ENCODE measurements at places on chromosomes 16 and 17.

DNA sequence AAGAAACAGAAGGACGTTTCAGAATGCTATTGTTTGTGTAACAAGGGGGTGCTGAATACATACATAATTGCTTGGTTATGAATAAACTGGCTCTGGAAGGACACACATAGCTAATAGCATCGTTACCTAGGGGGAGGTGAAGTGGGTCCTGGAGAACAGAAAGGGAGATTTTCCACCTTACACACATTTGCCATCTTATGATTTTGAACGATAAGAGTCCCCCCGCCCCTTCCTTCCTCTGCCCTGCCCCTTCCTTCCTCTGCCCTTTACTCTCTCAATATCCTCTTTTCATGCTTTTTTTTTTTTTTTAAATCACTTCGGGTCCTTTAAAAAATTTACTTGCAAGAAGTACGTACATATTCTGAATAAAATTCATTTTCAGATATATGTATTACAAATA is 902 bp upstream of the DHRS7B start:
- DNase-seq, result peak; percentile 30

DNA sequence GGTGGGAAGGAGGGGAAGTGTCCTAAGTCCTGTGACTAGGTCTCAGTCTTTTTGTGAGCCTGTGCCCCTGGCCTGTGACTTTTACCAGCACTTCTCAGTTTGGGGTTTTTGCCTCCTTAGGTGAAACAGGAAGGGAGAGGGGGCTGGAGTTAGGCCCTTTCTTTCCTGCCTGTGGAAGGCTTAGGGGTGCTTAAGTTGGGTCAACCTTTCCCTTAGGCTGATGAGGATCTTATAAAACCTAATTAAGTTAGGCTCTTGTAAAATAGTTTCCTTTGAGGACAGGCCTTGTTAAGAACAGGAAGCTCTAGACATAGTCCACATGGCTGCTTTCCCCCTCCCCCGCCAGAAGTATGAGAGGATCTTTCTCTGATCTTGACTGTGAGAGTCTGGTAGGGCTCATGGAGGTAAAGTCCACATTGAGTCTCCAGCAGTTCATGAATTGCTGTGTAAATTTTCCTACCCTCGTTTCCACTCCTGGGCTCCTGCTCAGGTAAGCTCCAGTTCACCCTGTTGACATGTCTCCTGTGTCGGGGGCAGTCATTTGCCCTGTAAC is 17.0 kb upstream of the DNASE1 start:
- no peak for DNase-seq

GRCh38 chr16:81451753-81452680 is 7.4 kb downstream of the CMIP start:
- DNase-seq, result no peak

DNA sequence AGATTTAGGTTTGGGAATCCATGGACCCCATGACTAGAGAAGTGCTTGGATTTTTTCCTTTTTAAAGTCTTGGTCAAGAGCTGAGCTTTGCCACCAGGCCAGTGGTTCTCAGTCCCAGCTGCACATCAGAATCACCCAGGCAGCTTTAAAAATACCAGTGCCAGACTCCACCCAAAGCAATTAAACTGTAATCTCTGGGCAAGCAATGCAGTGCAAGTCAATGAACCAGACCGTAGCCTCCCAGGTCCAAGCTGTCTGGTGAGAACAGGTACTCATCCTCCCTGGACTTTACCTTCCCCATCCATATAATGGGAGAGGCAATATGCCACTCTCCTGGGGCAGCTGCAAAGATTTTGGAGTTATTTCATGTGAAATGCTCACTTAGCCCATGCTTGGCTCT is 223.1 kb upstream of the CDH5 start:
- DNase-seq, result no peak

GRCh38 chr17:8577868-8578267 is 52.7 kb downstream of the MYH10 start:
- no peak for DNase-seq

DNA sequence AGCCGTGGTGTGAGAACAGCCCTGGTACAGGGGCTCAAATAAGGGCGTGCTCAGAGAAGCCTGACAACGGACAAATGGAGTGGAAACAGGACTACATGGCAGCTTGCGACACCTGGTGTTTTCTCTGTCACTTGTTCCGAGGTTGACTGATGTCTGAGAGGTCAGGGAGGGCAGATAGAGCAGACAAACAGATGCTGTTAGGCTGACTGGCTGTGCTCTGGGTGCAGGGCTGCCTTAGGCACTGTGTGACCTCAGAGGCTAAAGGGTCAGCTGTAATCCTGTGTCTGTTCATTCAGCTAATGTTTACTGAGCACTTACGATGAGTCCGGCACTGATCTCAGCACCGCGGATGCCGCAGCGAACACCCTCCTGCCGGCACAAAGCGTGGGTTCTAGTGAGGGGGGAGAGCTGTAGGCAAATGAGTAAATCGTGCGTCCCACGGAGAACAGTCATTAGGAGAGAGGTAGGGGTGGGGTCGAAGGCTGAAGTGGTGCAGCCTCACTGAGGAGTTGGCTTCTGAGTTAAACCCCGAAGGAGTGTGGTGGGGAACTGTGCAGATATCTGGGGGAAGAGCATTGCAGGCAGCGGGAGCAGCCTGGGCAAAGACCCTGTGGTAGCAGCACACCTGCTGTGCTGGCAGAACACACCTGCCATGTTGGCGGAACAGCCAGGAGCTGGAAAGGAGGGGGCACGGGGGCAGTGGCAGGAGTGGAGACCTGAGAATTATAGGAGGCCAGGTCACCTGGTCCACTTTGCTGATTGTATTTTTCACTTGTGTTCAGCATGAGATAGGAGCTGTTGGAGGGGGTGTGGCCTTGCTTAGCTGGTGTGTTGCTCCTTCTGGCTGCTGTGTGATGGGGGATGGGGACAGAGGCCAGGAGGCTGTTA is 35.0 kb downstream of the GPT2 start:
- DNase-seq, result no peak

GRCh38 chr17:36195434-36196130 is 976 bp downstream of the CCL3L1 start:
- DNase-seq, result no peak

- no peak for DNase-seq
Observed at GRCh38 chr17:39385040-39385439, 16.4 kb downstream of the FBXL20 start.

DNA sequence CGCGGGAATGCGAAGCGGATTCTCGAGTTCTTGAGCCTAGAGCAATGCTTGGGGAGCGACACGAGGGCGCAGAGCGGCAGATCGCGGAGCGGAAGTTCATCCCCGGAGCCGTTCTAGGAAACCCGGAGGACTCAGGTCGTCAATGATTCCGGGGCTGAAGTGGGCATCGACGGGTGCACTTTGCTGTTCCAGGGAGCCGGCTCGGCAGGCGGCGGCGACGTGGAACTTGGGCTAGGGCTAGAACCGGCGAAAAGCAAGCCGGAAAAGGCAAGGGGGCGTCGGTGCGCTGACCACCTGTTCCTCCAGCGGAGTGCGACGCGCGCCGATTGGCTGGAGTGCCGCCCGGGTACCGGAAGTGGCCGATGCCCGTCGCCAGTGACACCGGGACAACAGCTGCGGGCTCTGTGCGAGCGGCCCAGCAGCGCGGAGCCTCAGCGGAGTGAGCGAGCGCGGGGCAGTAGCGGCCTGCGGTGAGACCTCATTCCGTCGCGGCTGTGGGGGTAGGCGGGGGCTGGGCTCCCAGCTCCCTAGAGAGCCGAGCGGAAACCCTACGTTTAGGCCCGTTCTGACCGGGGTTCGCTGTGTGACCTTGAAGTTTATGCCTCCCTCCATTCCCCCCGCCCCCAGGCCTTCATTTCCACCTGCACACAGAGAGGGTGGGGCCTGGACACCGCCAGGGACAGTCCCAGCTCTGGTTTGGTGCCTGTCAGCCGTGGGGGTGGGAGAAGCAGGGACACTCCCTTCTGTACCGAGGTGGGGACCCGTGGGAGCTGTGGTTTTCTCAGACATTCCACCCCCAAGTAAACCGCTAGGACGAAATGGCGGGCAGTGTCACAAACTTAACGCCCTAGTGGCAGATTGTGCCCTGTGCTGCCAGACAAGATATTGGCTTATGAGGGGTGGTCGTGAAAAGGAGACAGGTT is at the start of gene ZFP3:
TSS of gene ZFP3 (plus strand) at position 362 of the 923 bp plus-strand sequence. CDS start 13,038 bp downstream, outside the sequence.
- peak; percentile 70 for DNase-seq

- DNase-seq, result no peak
Observed at GRCh38 chr17:299546-299945, 53.1 kb downstream of the RPH3AL start.

GRCh38 chr17:34207572-34207971 is 47.5 kb upstream of the CCL2 start:
- DNase-seq, result no peak

DNA sequence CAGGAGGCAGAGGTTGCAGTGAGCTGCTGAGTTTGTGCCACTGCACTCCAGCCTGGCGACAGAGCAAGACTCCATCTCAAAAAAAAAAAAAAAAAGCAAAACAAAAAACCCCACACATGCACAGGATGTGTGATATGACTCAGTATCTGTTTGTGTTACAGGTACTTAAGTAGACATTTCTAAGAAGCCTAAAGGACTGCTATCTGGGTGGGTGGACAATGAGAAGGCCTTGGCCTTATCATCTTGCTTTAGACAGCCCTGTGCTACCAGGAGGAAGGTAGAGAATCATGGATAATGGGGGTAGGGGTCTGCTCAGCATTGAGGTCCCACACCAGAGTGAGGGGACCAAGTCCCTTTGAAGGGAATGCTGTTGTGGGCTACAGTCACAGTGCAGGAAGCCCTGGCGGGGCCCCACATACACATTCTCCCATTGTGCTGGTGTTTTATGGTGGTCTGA is 26.7 kb downstream of the PLD6 start:
- no peak for DNase-seq

- DNase-seq, result no peak
Observed at GRCh38 chr17:27551701-27552248, 79.2 kb upstream of the LGALS9 start.

- DNase-seq, result no peak
Observed at GRCh38 chr17:45101883-45102811, 30.2 kb downstream of the PLCD3 start.

- DNase-seq, result no peak
Observed at GRCh38 chr17:78785011-78785662, 3.1 kb upstream of the CYTH1 start.

DNA sequence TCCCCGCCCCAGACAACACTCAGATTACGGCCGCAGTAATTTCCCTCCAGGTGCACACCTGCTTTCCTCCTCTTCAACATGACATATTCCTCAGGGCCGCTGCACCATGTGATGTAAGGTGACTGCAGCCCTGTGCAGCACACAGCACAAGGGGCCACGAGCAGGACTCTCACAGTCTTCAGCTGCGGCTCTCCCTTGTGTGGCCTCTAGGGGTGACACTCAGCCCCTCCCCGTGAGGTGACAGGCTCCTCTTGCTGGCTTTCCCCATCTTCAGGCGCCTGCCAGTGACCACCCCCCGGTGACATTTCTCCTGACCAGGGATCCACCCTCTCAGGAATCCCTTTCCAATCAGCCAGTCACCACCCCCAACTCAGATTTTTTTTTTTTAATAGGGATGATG is 31.3 kb upstream of the ABCC3 start:
- no peak for DNase-seq

Data from stimulated activated CD4-positive, alpha-beta T cell treated with anti-CD3 and anti-CD28 coated beads, Interleukin-4, amount 100 ng/mL, for 4 hours (primary cell).